ENCODE measurements at places on chromosomes 12 and 14.

DNA sequence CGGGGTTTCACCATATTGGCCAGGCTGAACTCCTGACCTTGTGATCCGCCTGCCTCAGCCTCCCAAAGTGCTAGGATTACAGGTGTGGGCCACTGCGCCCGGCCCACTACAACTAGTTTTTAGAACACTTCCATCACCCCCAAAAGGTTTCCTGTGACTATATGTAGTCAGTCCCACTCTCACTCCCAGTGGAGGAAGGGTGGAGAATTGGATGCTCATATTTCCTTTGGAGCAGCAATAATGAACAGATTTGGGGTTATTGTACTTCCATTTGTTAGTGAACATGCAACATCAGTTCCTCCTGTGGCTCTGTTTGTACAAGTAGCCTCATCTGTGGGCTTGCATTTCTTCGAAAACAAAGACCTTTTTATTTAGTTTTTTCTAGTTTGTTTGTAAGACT, 35.8 kb downstream of the RAP1B start:
- DNase-seq = no peak

DNA sequence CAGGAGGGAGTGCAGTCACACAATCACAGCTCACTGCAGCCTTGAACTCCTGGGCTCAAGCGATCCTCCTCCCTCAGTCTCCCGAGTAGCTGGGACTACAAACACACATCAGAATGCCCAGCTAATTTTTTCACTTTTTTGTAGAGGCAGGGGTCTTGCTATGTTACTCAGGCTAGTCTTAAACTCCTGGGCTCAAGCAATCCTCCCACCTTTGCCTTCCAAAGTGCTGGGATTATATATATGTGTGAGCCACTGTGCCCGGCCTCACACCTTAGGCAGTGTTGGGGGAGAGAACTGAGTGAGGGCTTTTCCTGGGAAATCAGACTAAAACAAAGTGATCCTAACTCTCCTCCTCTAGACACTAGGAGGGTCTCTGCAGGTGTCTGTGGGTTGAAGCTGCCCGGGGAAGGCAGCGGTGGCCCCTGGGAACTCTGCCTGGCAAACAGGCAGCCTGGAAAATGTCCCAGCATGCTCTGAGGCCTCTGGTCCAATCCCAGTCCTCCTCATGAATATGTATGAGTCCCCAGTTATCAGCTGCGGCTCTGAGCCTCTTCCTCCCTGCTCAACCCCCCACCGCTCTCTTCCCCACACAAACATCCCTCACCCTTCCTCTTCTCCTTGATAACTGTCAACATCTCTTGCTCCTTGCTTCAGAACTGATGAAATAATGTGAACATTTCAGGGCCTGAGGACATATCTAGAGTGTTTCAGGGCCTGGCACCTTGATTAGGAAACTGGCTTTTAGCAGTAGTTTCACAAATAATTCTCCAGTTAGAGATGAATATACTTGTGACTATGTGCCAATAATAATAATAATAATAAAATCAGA, 7.9 kb upstream of the NAA25 start:
- DNase-seq = peak; percentile 77

DNA sequence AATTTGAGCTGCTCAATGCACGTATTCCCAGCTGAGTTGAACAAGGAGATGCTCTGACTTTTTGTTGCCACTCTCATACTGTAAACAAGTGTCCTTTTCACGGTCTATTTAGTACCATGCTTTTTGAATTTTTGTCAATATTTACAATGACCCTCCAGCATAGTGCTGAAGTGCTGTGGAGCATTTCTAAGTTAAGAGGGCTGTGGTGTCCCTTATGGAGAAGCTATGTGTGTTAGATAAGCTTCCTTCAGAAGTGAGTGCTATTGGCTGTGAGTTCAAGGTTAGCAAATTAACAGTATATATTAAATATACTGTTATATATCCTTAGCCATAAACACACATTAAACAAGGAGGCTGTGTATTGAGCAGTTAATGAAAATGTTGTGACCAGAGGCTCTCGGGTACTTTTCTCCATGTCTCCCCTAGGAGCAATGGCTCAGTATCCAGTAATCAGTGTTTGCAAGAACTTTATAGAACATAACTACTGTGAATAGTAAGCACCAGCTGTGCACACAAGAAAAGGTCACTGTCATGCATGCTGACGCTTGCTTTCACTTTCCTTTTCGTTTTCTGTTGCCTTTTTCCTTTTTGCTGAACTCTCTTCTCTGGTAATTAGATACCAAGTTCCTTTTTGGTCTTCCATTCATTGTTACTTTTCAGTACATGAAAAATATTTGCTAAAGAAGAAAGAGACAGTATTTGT, 187.2 kb upstream of the NEDD1 start:
- DNase-seq = peak; percentile 3

- no peak for DNase-seq
Observed at GRCh38 chr14:39266525-39266870, 32.8 kb downstream of the MIA2 start.

- DNase-seq = no peak
Observed at GRCh38 chr12:60935981-60936761, 1324.0 kb upstream of the USP15 start.

DNA sequence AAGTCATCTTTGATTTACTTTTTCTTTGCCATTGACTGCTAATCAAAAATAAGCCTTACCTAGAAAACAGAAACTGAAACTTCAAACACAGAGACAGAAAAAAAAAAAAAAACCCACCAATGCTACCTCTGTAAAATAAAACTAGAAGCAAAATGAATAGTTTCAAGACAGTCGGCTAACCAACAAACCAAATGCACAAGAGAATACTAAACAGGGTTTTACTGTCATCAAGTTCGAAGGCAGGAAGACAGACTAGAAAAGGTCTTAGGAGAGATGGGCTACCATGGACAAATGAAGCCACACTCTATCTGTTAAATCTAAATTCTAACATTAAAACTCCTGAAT, 59.5 kb downstream of the SEL1L start:
- no peak for DNase-seq

DNA sequence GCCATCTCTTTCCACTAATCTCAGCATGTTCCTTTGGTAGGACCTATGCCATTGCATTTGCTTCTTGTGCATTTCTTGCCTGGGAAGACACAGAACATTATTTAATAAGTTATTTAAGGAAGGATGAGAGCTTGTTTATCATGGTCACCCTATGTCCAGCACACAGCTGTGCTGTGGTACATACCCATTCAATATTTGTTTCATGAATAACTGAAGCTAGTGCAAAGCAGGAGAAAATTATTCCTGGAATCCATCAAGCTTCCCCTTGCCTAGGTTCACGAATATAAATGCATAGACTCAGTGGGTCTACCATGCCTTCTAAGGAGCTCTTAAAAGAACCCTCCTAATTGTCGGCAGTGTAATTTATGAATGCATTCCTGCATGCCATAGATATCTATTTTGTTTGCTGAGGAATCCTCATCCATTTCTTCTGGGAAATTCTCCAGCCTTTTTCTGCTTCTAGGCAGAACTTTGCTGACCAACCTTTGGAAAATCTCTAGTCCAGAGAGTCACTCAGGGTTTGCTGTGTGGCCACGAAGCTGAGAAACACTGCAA, 599.8 kb upstream of the TMEM132C start:
- DNase-seq = no peak

DNA sequence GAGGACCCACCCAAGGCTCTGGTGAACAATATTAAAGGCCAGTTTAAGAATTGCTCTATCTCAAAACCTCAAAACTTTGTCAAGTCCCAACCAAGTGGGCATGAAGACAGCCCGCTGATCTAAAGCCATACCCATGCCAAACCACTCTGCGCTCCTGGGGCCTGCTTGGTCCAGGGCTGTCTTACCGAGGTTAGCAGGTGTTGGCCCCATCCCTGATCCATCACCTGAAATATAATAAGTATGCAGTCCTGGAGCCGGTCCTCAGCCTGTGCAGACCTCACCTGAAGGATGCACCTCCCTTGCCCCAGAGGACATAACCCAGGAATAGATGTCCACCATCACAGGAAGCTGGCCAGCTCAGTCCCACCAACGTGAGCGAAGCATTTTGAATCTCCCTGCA, 198.3 kb upstream of the FKBP4 start:
- no peak for DNase-seq

DNA sequence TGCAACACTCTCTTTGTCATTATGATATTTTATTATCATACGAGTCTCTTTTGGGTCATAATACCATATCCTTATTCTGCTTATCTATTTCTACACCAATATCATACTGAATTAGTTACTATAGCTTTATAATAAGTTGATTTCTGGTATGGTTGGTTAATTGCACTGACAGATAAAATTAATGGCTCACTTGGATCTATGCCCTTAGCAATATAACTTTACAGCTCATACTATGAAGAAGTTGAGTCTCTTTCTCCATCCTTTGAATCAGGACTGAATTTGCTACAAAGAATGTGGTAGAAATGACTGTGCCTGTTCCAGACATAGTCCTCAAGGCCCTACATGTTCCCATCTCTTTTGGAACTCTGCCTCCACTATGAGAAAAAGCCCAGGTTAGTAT, 139.7 kb upstream of the DYRK2 start:
- no peak for DNase-seq

Data from NCI-H2107 (cell line).